ENCODE measurements at places on chromosomes 11 and 22.

GRCh38 chr11:85787168-85787567, 23.8 kb downstream of the SYTL2 start:
- no peak for DNase-seq

GRCh38 chr11:26820739-26821138, 98.9 kb upstream of the SLC5A12 start:
- DNase-seq, result no peak

- DNase-seq, result peak; percentile 60
Measured at GRCh38 chr22:23128269-23129108, 13.3 kb downstream of the RSPH14 start.

GRCh38 chr22:20765938-20766337, 8.0 kb upstream of the SERPIND1 start:
- no peak for DNase-seq

DNA sequence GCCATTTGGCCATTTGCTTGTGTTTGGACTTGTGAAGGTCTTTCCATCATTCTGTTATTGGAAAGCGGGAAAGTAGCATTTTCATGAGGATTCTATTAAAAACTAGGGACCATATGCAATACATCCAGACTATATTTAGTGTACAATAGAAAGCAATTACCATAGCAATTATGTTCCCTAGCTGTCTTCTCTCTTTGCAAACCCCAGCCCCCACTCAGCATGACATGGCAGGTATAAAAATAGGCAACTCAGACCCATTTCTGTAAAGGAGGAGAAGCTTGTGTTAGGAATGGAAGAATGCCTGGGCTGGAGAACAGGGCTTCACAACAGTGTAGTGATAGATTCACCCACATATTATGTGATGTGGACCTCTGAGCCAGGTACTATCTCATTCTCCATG, 12.4 kb downstream of the OR51B6 start:
- no peak for DNase-seq

DNA sequence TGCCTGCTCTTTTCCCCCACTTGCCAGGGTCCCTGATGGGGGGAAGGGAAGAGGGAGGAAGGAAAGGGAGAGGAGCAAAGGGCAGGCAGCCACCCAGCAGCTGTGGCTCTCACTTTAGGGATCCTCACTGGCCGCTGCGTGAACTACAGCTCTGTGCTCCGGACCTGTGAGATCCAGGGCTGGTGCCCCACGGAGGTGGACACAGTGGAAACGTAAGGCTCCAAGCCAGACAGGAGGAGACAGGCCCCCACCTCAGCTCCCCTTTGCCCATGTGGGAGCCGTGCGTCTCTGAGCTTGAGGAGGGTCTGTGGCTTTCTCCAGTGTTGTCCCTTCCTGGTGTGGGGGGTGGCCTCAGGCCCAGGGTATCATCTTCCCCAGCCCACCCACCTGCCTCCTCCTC, 9.9 kb downstream of the P2RX3 start:
- no peak for DNase-seq

GRCh38 chr11:94330789-94331188, 26.4 kb downstream of the IZUMO1R start:
- DNase-seq, result no peak

- DNase-seq, result no peak
Measured at GRCh38 chr11:133133050-133133449, 399.3 kb downstream of the OPCML start.

GRCh38 chr11:94424662-94425061, 23.4 kb upstream of the GPR83 start:
- no peak for DNase-seq

DNA sequence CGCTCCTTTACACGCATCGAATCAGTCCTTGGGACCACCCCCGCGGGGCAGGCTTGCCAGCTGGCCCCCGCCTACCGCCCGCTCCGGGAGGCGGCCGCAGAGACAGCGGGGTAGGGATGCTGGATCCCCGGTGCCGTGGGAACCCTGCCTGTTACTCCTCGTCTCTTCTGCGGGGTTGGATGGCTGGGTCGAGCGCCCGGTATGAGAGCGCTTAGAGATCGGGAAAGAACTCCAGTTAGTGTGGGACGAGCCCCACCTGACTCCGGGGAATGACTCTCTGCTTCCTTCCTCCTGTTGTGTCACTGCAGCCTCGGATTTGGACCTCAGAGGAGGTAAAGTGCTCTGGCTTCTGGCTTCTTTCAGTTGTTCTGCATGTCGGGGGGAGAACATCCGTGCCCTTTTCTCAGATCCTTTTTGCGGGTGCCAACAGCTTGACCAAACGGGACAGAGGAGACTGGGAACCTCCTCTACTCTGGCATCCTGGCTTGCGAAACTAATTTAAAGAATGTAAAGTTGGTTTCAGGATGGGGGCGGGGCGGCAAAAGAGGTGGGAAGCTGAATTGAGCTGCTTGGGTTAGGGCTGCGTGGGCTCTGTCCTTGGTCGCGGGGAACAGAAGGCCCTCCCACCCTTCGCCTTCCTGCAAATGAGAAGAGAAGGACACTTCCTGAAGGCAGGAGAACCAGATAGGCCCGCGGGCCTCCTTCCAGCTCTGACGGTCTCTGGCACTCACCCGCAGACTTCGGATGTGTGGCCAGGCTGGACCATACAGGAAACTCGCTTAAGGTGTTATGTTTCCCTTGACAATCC, 938 bp downstream of the LAYN start:
- no peak for DNase-seq
